IPS DF 19.7 (cell line): ENCODE measurements at places on chromosomes 5 and 9.

- no peak for DNase-seq
These were observed 160.8 kb downstream of the DEPDC1B start for GRCh38 chr5:60538955-60539866.

DNA sequence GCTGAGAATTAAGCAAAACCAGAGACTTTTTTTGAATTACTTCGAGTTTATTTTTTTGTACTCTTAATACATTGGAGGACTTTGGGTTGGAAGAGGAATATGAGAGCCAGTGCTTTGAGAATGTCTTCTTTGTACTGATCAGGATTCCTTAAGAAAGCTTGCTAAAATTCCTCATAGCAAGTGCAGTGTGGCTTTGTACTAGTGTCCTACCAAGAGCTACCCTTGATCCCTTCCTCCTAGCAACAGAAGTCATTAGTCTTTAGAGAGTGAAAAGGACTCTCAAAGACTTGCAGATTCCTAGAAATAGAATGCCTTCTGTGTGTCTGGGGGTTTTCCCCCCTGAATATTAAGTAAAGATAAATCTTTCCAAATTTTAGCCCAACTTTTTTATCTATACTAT lies 276.1 kb downstream of the ARHGAP26 start:
- no peak for DNase-seq

DNA sequence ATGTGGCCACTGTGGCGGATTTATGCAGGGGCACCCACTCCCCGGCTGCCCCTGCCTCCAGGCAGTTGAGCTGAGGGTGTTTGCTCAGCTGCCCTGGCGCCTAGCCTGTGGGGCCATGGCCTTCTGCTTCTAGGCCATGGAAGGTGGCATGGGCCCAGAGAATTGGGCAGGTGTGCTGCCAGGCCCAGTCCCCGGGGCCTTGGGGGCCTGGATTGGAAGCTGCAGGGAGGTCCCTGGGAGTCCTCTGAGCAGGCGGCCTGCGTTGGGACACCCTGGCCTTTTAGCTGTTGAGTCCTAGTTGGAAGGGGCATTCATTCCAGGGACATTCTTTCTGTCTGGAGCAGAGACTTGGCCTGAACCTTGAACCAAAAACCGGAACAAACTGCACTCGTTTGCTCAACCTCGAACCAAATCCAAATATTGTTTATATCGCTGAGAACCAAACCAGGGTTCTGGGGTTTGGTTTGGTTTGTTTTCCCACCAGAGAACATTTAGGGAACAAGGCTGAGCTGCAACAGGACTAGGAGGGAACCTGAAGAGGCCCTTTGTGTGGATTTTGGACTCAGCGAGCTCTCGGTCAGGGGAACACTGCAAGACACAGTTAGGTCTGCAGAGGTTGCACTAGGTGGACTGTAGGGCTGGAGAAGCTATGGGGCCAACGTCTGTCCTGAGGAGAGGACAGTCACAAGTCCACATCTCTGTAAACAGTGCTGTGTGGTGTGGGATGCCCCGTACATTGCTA lies 116.8 kb downstream of the BOD1 start:
- DNase-seq = no peak

DNA sequence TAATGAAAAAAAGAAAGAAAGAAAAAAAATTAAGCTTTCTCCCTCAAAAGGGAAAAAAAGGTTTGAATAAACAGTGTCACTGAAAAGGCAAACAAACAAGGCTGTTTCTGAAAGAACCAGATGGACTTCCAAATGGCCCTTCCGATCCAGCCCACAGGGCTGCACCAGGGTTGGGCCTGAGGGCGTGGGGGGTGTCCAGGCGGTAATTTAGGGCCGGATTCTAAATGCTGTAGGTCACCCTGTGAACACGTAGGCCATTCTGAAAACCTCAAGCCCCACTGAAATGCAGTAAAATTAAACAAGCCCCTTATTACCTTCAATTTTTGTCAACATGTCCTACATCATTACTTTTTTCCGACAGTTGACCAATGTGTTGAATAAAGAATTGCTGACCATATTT lies 132.1 kb downstream of the HSD17B3 start:
- no peak for DNase-seq

- no peak for DNase-seq
These were observed 262.5 kb downstream of the MED10 start for GRCh38 chr5:6115852-6116251.

- no peak for DNase-seq
These were observed at the start of gene SLC1A3 for GRCh38 chr5:36606428-36607113. Gene SLC1A3, plus strand, starts transcription at chr5:36606606. Its CDS starts 1,818 bp downstream, at chr5:36608424.

- DNase-seq = no peak
These were observed 44.6 kb downstream of the ADAMTS2 start for GRCh38 chr5:179300581-179301180.
